A549 treated with DMSO at 1 μM for 4 hours (cell line): ENCODE measurements at places on chromosomes 7 and 10. TPM values are rescaled to one million over a fixed set of nuclear protein-coding genes. Genes with fewer than 3 reads are reported as not detected.

Gene LRIT1
- total RNA-seq, result not detected in 5 replicates

Gene GFRA1
- total RNA-seq, result 9.8 to 12.3 TPM (median 11.2 TPM) in 5 replicates

Gene AUTS2
- 3.6 to 5.3 TPM (median 4.3 TPM) in 5 replicates for total RNA-seq

Gene FLNC
- total RNA-seq, result 4.9 to 7.3 TPM (median 5.9 TPM) in 5 replicates

Gene LRRN3
- total RNA-seq, result 0.02 to 0.09 TPM (median 0.04 TPM) in 3 of 5 replicates, not detected in the others

Gene PODXL
- 52.2 to 75.5 TPM (median 61.7 TPM) in 5 replicates for total RNA-seq

Gene RTKN2
- total RNA-seq, result 0.83 to 1.2 TPM (median 1.1 TPM) in 5 replicates

Gene TEX47
- total RNA-seq, result not detected in 5 replicates

Gene BEND7
- total RNA-seq, result 11.7 to 14.5 TPM (median 13.2 TPM) in 5 replicates

Gene ZNF853
- total RNA-seq, result 1.9 to 3.0 TPM (median 2.3 TPM) in 5 replicates

Gene SLC26A3
- not detected in 5 replicates for total RNA-seq

Gene CLDN4
- total RNA-seq, result 4.4 to 6.6 TPM (median 5.7 TPM) in 5 replicates

Gene EPO
- total RNA-seq, result 0.07 to 0.09 TPM in 2 of 5 replicates, not detected in the others

Gene HSPA12A
- 10.9 to 15.2 TPM (median 14.5 TPM) in 5 replicates for total RNA-seq
